ENCODE measurements at places on chromosomes 5 and 9. TPM values are rescaled to one million over a fixed set of nuclear protein-coding genes. Genes with fewer than 3 reads are reported as not detected.

Gene SCGB3A2
- total RNA-seq: not detected

Gene GADD45G
- 48.9 TPM for total RNA-seq

Gene FYB1
- total RNA-seq: 3.5 TPM

Gene RNF208
- total RNA-seq: 7.2 TPM

Gene PPIC
- 16.5 TPM for total RNA-seq

Gene GRM6
- not detected for total RNA-seq

Gene SELENOP
- 224 TPM for total RNA-seq

Gene FOXD4
- not detected for total RNA-seq

Gene C9
- not detected for total RNA-seq

Gene GPR151
- not detected for total RNA-seq

Gene LIFR
- total RNA-seq: 70.6 TPM

Data from lower leg skin (tissue), 4 donors.